ENCODE measurements at places on chromosomes 16 and 17. TPM values are rescaled to one million over a fixed set of nuclear protein-coding genes. Genes with fewer than 3 reads are reported as not detected.
A peak's percentile ranks its signal among the peaks of the same experiment; 100 is the strongest.

GRCh38 chr17:45405250-45406086, 27.2 kb downstream of the ARHGAP27 start:
- DNase-seq = peak; percentile 40
- H3K4me1 ChIP-seq = no peaks in the 10 kb centered on the region
- peak overlapping the region; percentile 51 for H3K4me3 ChIP-seq

AOC2 gene
- total RNA-seq = 0.13 TPM

MT1M gene
- 3.8 TPM for total RNA-seq

ABCC12 gene
- total RNA-seq = not detected

Data from GM23248 (cell line).